ENCODE measurements at places on chromosomes 13 and 19. TPM values are rescaled to one million over a fixed set of nuclear protein-coding genes. Genes with fewer than 3 reads are reported as not detected.
A peak's percentile ranks its signal among the peaks of the same experiment; 100 is the strongest.

Gene TMEM150B
- total RNA-seq: 0.61 TPM

Gene FAM216B
- not detected for total RNA-seq

Gene ANKRD24
- total RNA-seq: 1.9 TPM

Gene POU4F1
- not detected for total RNA-seq

Gene C13orf46
- not detected for total RNA-seq

Gene NCAN
- not detected for total RNA-seq

Gene CPB2
- total RNA-seq: not detected

GRCh38 chr13:21149568-21149967 is 26.8 kb downstream of the SKA3 start:
- DNase-seq: no peak

- peak; percentile 2 for DNase-seq
These were observed 13.4 kb upstream of the NALCN start for GRCh38 chr13:101429733-101430132.

GRCh38 chr19:23516266-23516665 is 121.0 kb upstream of the ZNF91 start:
- DNase-seq: no peak

DNA sequence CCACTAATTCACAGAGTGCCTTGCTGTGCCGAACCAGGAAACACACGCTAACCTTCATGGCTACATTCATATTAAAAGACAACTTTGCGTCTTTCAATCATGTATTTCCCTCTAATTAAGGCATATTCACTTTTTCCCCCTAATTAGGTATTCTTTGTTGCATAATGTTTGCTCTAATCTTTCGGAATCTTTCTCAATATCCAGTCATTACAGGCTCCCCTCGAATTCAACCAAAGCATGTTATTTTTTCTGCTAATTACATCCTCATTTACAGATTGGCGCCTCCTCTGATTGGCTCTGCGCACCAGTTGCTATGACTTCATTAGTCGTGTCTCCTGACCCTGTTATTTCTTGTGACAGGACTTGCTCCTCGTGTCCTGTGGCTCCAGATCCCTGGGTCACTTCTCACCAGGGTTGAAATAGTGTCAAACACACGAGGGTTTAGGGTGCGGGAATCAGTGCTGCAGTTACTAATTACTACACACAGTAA is 226.7 kb upstream of the TSHZ3 start:
- DNase-seq: no peak

- no peak for DNase-seq
These were observed 11.7 kb downstream of the CIC start for GRCh38 chr19:42280815-42281145.

GRCh38 chr13:85216576-85216975 is 582.6 kb downstream of the SLITRK6 start:
- DNase-seq: no peak

DNA sequence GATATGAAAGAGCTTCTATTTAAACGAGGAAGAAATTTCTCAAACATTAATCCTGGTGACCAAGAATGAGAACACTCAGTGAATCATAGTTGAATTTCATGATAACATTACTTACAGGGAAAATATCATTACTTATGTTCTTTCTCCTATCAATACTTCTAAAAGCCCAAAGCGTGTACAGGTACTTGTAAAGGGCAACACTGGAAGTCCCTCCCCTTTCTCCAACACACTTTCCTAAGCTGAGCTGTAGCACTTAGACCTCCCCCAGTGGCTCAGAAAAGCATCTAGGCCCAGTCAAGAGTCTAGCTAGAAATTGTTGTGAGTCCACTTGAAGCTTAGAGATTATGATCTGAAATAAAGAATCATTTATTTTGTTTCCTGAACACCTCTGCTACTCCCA is 150.7 kb downstream of the ABCC4 start:
- no peak for DNase-seq

DNA sequence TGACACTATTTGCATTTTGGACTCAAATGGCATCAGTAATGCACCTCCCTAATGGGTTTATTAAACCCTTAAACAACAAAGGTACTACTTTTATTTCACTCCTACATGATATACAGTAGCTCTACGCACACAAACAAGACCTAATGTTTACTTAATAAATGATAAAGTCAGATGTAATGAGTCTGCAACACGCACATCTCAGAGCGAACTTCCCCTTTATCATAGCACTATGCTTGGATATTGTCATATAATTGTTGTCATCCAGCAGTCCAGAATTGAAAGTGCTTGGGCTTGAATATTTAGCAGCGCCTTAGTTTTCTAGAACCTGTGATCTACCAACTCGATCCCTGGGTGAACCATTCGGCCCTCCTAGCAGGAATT is 772 bp downstream of the PARP4 start:
- no peak for DNase-seq

DNA sequence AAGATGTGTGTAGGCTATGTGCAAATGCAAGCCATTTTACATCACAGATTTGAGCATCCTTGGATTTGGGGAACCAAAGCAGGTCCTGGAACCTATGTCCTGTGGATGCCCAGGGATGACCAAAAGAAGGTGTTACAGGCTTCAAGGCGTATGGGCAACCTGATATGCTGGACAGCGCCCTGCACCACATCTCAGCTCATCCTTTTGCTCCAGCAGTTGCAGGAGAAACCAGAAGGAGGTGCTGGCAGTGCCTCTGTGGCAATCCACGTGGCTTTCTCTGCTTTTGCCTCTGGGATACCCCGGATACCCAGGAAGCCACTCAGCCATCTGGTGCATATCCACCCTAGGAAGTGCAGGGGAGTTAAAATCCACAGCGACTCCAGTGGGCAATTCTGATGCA is 110.3 kb upstream of the VSTM2B start:
- DNase-seq: no peak

- DNase-seq: no peak
These were observed 2.0 kb downstream of the KLK1 start for GRCh38 chr19:50821622-50822021.

DNA sequence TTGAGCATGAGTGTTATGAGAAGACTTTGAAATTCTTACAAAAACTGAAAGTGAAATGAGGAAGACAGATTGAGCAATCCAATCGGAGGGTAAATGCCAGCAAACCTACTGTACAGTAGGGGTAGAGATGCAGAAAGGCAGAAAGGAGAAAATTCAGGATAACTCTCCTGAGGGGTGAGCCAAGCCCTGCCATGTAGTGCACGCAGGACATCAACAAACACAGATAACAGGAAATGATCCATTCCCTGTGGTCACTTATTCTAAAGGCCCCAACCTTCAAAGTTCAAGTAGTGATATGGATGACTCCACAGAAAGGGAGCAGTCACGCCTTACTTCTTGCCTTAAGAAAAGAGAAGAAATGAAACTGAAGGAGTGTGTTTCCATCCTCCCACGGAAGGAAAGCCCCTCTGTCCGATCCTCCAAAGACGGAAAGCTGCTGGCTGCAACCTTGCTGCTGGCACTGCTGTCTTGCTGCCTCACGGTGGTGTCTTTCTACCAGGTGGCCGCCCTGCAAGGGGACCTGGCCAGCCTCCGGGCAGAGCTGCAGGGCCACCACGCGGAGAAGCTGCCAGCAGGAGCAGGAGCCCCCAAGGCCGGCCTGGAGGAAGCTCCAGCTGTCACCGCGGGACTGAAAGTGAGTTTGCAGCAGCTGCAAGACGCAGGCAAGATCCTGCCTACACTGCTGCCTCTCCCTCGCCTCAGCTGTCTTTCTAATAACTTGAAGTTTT is at the start of gene TNFSF13B:
TNFSF13B (plus strand) TSS at position 118 of the 728 bp plus-strand sequence; CDS start at position 296, 178 bp downstream.
- peak; percentile 46 for DNase-seq

DNA sequence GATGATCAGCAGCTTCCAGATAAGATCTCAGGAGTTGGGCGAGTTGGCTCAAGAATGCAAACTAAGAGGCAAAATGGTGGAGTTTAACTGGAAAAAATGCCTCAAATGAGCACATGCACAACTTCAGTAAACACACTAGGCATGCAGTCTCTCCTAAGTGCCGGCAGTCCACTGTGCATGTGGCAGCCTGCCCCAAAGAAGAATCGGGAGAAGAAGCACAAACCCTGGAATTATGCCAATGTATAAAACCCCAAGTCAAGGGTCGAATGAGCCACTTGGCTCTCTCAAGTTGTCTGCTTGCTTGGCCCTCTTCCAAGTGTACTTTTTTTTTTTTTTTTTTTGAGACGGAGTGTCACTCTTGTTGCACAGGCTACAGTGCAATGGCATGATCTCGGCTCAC is 53.3 kb upstream of the SLITRK1 start:
- DNase-seq: no peak

DNA sequence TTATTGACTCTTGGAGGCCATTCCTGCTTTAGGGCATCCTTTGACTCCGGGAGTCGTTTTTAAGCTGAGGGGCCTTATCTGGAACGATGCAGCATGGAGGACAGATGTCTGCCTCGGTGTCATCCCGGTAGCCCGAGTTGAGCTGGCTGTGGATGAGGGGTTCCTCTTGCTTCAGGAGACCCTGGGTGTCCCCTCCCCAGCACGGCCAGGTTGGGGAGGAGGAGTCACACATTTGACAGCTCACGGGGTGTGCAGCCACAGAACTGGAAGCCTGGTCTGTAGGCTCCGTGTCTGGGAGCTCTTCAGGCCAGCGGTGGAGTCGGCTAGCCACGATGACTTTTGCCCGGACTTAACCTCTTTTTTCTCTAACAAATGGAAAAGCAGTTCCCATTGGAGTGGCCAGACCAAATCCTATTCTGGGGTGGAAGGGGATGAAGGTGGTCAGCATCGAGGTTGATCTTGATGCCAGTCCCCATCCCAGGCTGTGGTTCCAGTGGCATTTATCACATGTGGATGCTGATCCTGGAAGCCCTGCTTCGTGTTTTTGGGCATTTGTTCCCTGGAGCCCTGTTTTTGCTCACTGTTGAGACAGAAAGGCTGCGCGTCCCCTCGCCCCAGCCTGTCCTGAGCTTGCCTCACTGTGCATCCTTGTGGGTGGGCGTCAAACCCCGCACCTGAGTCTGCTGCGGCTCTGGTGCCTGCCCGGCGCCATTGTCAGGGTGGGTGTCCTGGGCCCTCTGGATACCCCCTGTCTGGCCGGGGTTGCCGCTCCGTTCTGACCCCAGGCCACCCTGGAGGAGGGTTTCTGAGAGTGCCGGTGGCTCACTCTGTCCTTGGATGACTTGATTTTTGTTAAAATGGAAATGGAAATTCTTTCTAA is 12.0 kb downstream of the TFDP1 start:
- DNase-seq: no peak

DNA sequence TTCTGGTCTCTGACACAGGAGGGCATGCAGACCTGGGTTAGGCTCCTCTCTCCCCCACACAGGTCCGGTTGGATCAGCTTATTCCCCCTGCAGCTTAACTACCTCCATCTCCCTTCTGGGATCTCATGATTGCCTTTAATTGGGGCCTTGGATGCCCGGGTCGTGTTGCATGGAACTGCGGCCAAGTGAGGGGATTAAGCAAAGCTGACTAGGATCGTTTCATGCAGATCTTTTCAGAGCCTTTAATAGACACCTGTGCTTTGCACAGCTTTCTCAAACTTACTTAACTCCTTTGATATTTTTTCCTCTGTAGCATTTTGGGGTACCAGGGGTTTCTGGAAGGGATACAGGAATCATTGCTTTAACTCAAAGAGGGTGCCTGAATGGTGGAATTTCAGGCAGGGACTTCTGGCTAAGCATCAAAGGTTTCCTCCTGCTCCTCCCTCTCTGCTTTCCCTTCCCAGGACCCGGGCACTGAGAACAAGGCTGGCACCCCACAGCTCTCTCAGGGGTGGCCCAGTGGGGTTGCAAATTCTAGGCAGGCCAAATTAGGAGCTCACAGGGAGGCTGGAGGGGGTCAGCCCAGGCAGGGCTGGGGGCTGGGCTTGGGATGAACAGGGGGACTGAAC is 477 bp downstream of the NFILZ start:
- no peak for DNase-seq

GRCh38 chr13:40644838-40645604 is 21.4 kb downstream of the FOXO1 start:
- DNase-seq: no peak

- DNase-seq: peak; percentile 88
These were observed 86.2 kb upstream of the FRY start for GRCh38 chr13:31945202-31945961.

GRCh38 chr19:3163230-3163886 is 15.2 kb upstream of the S1PR4 start:
- no peak for DNase-seq

DNA sequence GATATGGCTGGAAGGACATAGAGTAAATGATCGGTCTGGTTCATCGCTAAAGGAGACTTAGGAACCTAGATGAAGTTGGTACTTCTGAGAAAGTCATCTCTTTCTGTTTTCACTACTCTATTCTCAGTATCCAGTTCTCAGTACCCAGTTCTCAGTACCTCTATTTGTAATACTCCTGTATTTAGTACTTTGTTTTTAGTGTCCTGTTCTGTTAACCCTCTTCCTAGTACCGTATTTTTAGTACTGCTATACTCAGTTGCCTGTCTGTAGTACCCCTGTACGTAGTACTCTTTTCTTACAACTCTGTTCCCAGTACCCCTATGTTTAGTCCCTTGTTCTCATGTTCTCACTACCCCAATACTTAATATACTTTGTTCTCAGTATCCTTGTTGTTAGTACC is 1.2 kb downstream of the RFXAP start:
- DNase-seq: no peak

DNA sequence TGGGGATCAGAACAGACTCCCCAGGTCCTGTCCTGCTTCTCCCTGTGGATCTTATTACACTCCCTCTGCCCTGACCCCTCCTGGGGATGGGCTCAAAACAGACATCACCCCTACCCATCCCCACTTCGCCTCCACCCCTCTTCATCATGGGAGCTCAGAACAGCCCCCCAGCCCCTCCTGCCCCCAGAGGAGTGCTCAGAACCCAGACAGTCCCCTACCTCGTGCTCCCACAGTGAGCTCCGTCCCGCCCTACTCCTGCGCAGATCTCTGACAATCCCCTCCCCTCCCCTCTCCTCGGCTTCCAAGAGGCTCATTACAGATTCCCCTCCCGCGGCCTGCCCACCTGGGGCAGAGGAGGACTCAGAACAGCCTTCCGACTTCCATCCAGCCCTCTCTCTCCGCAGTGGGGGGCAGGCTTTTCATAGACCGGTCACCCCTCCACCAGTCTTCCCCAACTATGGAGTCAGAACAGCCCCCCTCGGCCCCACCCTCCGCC is 6.1 kb downstream of the NXNL1 start:
- DNase-seq: no peak

- DNase-seq: peak; percentile 6
These were observed 353.1 kb downstream of the EFNB2 start for GRCh38 chr13:106182404-106182803.

DNA sequence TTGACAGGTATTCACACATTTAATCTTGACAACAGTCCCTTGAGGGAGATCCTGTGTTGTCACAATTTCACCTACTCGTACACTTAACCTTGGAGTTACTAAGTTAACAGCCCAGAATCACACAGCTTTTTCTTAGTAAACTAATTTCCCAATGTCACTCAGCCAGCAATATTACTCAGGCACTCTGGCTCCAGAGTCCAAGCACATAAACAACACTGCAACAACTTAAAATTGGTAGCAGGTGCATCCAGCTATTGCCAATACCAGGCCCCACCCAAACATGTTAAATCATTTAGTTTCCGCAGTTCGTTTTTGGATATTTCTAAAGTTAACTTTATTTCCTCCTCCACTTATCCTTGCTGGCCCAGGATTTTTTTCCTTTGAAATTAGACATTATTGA is 32.7 kb downstream of the LIG4 start:
- DNase-seq: no peak
